ENCODE measurements at places on chromosomes 12 and 14. TPM values are rescaled to one million over a fixed set of nuclear protein-coding genes. Genes with fewer than 3 reads are reported as not detected.

MYH6 gene
- total RNA-seq: not detected

- DNase-seq: no peak
- H3K4me1 ChIP-seq: peaks cover 15% of the 10 kb centered on the region
- H3K27me3 ChIP-seq: no peaks in the 10 kb centered on the region
- no peaks in the 10 kb centered on the region for H3K36me3 ChIP-seq
- no peak overlapping the region for H3K27ac ChIP-seq
- no peak overlapping the region for H3K4me3 ChIP-seq
Observed at GRCh38 chr12:123102366-123102765, 48.5 kb downstream of the PITPNM2 start.

NANOG gene
- total RNA-seq: 0.04 TPM

ALG10B gene
- total RNA-seq: 3.1 TPM

DNA sequence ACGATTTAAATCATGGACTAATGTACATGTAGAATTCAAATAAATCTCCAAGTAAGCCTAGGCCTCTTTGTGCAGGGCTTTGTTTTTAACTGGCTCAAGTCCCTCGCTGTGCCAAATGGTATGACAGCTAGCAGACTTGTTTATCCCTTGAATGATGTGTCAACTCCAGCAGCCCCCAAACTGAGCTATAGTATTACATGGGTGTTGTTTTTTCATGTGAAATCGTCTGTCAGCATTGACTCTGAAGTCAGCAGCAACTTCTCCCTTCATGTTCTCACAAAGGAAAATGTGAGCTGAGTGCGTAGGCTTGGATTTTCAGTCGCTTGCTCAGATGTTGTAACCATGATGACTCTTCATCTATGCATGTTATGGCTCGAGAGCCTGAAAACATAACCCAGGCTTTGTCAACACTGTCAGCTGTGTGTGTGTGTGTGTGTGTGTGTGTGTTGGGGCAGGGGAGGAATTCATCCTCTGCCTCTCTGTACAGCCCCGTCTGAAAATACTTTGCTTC, 73.3 kb downstream of the PTHLH start:
- no peak overlapping the region for H3K4me3 ChIP-seq
- no peaks in the 10 kb centered on the region for H3K4me1 ChIP-seq
- no peak for DNase-seq
- H3K27ac ChIP-seq: no peak overlapping the region

Measured in K562 (cell line).